Activated CD4-positive, CD25-positive, alpha-beta regulatory T cell treated with anti-CD3 and anti-CD28 coated beads, Interleukin-2, amount 50 U/mL, for 16 hours (primary cell): ENCODE measurements at places on chromosomes 5 and 9.

- DNase-seq = no peak
These were observed 440.4 kb downstream of the DMRT2 start for GRCh38 chr9:1490341-1491232.

DNA sequence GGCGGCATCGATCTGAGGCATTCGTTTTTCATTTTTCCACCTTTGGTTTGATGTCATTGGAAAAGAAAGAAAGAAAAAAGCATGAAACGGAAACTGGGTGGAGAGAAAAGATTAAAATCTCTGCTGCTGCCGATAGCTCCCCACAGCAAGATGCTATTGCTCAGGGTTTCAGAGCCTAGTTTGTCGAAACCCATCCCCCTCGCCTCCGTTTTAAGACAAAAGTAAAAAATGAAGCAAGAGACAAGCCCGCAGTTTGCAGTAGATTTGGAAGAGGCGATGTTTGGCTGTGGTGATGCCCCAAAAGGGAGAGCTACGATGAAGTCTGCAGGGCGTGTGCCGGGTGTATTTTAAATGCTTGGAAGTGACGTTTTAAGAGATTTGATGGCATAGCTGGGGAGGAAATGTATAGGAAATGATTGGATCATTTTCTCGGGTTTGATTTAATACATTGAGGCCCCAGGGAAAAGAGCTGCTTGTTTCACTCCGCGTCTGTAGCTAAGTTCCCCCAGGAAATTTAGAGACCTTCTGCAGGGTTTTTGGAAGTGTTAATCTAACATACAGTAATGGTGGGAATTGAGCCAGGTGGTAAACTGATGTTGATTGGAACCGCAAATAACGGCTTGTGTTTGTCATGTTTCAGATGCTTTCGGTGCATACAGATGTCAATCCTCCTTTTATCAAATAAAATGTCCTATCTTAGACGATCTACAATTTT is 909 bp downstream of the NDFIP1 start:
- no peak for DNase-seq

DNA sequence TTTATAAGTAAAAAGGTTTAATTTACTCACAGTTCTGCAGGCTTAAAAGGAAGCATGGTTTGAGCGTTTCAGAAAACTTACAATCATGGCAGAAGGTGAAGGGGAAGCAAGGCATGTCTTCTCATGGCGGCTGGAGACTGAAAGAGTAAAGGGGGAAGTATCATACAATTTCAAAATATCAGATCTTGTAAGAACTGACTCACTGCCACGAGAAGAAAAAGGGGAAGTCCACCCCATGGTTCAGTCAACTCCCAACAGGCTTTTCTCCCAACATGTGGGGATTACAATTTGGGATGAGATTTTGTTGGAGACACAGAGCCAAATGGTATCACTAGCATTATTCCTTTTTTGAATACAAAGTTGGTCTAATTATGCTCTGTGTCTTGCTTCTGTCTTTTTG is 627.9 kb upstream of the ST8SIA4 start:
- DNase-seq = no peak

- DNase-seq = no peak
These were observed 556.6 kb upstream of the TUSC1 start for GRCh38 chr9:26234865-26235264.

- no peak for DNase-seq
These were observed 71.4 kb upstream of the CHD1 start for GRCh38 chr5:99000221-99000620.

DNA sequence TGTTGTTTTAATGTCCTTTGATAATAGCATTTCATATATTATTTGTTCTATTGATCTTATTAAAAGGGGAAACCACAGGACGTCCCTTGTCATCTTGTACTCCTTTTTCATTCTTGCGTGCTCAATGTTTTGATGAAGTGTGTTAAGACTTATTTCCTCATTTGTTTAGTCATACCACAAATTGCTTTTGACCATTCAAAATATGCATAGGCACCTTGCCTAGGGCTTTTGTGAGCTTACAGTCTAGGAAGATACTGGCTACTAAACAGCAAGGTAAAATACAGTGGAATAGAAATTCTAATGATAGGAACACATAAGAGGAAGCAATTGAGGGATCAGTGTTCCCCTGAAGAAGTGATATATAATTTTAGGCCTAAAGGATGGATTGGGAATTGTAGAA is 190.3 kb downstream of the WDR70 start:
- DNase-seq = no peak

- no peak for DNase-seq
These were observed 324.8 kb downstream of the PRELID2 start for GRCh38 chr5:145510324-145510723.

DNA sequence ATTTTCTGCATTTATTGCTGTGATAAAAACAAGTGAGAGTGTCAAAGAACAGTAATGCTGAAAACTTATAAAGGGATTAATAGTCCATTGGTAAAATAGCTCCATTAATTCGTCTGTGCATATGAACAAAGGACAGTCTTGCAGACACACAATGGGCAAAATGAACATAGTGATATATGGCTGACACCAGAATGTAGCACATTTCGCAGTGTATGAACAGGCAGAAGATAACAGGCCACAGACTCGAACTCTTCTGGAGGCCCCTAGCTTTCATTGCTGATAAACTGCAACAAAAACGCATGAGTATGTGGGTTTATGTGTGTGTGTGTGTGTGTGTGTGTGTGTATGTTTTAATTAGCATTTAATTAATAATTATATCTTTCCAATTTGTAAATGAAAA is 354.8 kb downstream of the TAF11L14 start:
- DNase-seq = no peak

GRCh38 chr5:107700481-107700880 is 29.7 kb upstream of the EFNA5 start:
- DNase-seq = no peak

DNA sequence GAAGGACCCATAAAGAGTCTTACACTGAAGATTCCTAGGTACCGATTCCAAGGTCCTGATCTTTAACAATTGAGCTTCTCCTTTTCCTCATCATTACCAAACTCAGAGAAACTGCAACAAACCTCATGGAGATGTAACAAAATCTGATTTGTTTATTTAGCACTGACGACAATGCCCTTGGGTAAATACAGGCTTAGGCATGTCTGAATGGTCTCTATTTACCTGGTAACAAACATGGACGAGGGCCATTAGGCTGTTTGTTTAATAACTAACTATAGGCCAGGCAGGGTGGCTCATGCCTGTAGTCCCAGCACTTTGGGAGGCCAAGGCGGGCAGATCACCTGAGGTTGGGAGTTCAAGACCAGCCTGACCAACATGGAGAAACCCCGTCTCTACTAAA is 333.3 kb downstream of the AGTPBP1 start:
- DNase-seq = no peak

GRCh38 chr9:2854617-2855016 is 10.7 kb upstream of the PUM3 start:
- no peak for DNase-seq

- no peak for DNase-seq
These were observed 129.0 kb upstream of the WWC1 start for GRCh38 chr5:168162464-168162863.

- no peak for DNase-seq
These were observed 1.3 kb downstream of the TNFSF15 start for GRCh38 chr9:114804505-114804904.

DNA sequence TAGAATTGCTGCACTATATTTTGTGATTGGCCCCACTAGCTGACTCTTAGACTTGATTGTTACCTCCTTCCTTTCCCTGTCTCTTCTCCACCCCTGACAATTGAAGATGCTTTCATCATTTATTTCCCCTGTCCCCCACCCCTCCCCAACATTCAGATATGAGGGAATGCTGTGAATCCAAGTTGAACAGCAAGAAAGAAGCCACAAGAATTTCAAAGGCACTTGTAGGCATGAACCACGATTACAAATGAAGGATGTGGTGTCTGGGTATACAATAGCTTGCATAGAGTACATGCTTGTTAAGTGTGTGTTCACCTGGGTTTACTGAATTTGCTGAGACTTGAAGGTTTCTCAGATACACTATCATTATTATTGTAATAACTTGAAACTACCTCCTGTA is 78.3 kb upstream of the TRIO start:
- no peak for DNase-seq

DNA sequence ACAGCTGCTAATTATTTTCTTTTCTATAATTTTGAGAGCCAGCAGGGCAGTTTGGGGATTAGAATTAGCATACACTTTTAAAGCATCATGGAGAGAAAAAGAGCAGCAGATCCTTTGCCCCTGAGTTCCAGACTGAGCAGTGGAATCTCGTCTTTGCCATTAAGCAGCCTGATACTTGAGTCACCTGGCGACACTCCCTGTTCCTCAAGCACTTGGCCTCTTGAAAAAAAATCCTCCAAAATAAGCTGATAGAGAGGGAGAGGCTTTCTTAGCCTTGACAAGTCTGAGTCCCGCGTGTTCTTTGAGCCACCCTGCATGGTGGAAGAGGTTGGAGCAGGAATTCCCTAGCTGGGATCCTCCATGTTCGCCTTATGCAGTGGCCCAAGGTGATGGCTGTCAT is 398.3 kb downstream of the IRX2 start:
- DNase-seq = no peak

DNA sequence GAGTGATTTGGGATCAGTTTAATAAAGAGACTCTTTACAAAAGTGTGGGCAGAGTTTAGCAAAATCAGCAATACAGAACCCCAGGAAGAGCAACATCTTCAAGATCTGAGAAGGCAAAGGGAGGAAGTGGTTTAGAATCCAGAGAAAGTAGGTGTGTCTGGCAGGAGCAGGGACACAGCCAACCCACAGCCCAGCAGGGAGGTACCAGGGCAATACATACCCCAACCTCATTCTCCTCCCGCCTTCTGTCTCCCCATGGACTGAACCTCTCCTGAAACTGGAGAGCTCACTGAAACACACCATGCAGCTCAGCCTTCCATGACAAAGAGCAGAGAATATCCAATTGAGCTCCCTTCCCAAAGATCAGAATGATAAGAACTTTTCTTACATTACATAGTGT is 283.4 kb downstream of the PRELID2 start:
- no peak for DNase-seq

DNA sequence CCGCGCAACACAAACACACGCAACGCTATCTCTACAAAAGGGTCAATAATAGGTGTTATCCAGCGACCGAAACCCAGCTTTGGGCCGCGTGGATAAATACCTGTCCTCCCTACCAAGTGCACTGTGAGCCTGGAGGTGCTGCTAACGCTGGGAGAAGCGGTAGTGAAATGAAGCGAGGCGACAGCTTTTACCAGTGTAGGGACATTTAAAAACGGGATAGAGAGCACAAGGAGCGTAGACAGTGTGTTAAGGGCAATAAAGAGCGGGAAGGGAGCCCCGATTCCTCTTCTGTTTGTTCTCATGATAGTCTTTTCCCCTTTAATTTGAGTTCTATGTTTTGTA is 421 bp upstream of the DEPDC1B start:
- no peak for DNase-seq

DNA sequence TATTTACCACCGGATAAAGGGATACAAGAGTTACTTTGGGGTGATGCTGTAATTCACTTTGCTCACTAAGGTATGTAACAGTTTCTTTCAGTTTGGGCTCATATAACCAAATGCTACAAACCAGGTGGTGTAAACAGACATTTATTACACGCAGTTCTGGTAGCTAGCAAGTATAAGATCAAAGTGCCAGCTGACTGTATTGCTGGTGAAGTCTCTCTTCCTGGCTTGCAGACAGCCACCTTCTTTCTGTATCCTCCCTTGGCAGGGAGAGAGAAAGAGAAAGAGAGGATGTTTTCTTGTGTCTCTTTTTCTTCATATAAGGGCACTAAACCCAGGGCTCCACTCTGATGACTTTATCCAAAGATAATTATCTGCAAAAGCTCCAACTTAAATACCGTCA is 552.5 kb upstream of the FTMT start:
- no peak for DNase-seq

GRCh38 chr5:1254196-1254595 is 29.0 kb downstream of the SLC6A18 start:
- no peak for DNase-seq
